ENCODE measurements at places on chromosomes 12 and 14.

- DNase-seq = no peak
Observed at GRCh38 chr12:78963439-78964227, 99.1 kb downstream of the SYT1 start.

- peak; percentile 53 for DNase-seq
Observed at GRCh38 chr12:120361506-120362208, 7.3 kb downstream of the MSI1 start.

GRCh38 chr14:42929806-42930480, 1323.3 kb downstream of the LRFN5 start:
- DNase-seq = no peak

GRCh38 chr12:53170215-53170614, 10.3 kb upstream of the ZNF740 start:
- no peak for DNase-seq

GRCh38 chr12:124592050-124592449, 24.6 kb upstream of the NCOR2 start:
- DNase-seq = no peak

All from psoas muscle (tissue), 8 donors.